ENCODE measurements at places on chromosomes 11 and 22.

GRCh38 chr11:113349528-113349927, 35.1 kb downstream of the TTC12 start:
- DNase-seq = no peak

DNA sequence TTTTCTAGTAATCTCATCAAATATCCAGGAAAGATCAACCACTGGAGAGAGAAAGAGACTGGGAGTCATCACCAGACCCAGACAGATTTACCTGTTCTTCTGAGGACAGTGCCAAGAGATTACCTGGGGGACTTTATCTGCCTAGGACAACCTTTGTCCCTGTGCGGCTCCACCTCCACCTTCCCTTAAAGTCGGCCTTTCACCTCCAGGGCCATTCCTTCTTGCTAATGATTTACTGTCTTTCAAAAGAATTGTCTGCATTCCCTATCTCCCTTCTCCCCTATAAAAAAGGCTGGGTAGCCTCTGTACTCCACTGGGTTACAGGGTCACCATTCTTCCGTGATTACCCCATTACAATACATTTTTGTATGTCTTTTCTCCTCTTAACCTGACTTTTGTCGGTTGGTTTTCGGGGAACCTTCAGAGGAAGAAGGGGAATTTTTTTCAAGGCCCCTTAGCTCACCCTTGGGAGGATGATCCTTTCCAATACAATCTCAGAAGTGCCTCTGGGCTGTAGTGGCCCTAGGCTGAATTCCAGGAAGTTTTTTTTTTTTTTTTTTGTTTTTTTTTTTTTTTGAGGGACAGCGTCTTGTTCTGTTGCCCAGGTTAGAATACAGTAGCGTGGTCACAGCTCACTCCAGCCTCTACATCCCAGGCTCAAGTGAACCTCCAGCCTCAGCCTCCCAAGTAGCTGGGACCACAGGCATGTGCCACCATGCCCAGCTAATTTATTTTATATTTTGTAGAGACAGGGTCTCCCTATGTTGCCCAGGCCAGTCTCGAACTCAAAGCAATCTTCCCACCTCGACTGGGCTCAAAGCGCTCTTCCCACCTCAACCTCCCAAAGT, 1.5 kb upstream of the HMOX1 start:
- no peak for DNase-seq

DNA sequence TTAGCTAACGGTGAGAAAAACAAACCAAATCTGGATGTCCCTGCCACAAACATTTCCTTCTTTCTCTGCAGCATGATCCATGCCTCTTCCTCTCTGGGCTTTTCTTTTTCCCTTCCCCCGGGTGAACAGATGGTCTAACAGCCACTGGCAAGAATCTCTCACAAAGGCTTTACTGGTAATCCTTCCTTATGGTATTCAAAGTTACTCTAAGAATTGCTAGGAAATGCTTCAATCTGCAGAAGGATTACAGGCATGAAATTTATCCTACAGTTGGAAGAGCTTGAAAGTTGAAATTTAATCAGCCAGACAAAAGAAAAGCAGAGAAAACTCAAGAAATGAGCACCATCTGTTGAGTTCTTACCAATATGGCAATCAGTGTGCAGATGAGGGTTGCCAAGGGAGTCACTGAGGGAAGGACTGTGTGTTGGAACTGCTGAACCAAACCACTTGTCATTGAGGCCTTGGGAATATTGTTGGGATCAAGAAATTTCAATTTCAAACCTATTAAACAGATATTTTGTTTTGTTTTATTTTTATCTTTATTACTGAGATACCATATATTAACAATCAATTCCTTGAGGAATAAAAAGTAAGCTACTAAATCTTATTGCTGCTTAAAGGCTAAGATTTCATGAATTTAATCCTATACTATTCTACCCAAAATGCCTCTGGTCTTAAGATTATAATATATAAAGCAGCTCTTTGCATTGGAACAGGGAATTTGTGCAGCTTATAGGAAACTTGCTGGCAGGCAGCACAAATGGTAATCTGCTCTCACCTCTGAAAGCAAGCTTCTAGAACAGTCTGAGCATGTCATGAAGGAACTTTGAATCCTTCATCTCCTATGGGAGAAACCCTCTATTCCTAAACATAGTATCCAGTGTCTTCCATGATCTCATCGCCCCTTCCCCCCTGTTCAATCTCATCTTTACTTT, 29.7 kb upstream of the NDUFC2 start:
- DNase-seq = no peak

GRCh38 chr11:11607772-11608171, 14.0 kb downstream of the GALNT18 start:
- no peak for DNase-seq

DNA sequence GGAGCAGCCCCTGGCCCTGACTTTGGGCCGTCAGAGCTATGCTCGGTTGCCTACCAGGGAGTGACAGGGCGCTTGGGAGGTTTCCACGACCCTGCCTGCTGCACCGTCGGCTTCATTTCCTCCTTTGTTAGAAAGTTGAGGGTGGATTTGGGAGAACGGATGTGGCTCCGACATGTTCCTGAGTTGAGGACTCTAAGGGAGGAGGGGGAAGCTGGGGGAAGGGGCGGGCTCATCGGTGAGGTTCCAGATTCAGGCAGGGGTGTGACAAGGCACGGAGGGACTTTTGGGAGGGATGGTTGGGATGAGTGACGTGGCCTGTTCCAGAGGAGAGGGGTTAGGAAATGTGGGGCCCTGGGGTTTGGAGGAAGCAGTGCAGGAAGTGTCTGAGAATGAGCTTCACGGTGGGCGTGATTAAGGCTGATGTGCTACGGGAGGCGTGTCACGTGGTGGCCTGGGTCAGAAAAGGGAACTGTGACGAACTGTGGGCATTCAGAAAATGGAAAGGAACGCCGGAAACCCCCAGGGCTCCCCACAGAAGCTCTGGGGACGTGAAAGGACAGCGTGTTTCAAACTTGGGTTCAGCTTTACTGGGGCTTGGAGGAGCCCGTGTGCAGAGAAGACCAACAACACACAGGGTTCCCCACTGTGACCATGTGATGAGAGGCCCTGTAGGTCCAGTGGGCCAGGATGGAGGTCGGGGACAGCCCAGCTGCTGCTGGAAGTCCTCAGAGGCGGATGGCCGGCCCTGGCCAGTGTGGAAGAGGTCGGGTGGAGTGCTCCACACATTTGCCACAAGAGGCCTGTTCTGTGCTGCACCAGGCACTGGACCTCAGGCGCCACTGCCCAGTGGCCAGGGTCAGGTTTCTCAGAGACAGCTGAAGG, 2.8 kb downstream of the PARVB start:
- peak; percentile 70 for DNase-seq

- peak; percentile 76 for DNase-seq
Measured at GRCh38 chr11:47248664-47249377, at the start of gene ACP2. Gene ACP2, minus strand, starts transcription at chr11:47248814. Its CDS starts 25 bp downstream, at chr11:47248789.

DNA sequence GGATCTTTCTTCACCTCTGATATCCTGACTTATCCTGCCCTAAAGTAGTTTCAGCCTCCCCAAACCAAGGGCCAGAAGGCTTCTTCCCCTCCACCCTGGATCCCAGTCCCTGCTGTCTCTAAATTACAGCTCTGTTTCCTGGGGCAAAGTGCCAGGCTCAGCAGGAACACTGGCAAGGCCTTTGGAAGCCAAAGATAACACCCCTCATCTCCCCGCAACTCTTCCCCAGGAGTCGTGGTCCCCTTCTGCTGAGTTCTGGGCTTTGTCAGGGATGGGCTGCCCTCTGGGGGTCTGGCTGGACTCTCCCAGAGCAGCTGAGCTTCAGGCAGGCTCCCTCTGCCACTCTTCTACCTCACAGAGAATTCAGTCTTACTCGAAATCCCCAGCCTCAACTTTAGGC, 53.8 kb upstream of the AMPD3 start:
- DNase-seq = no peak

DNA sequence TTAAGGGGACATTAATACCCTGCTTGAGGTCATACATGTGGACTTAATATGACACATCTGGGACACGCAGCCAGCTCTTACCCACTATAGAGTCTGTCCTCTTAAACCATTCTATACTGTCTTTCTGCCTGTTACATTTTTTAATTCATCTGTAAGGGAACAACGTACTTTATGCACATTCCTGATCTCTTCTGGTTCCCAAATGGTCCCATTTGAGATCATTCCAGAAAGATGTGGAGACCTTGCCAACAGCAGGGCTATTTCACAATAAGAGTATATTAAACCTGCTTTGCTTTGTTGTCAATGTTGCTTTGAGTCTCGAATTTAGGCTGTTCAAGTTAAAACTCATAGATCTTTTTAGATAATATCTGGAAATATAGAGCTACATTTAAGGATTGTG, 332.2 kb upstream of the RAG2 start:
- DNase-seq = no peak

DNA sequence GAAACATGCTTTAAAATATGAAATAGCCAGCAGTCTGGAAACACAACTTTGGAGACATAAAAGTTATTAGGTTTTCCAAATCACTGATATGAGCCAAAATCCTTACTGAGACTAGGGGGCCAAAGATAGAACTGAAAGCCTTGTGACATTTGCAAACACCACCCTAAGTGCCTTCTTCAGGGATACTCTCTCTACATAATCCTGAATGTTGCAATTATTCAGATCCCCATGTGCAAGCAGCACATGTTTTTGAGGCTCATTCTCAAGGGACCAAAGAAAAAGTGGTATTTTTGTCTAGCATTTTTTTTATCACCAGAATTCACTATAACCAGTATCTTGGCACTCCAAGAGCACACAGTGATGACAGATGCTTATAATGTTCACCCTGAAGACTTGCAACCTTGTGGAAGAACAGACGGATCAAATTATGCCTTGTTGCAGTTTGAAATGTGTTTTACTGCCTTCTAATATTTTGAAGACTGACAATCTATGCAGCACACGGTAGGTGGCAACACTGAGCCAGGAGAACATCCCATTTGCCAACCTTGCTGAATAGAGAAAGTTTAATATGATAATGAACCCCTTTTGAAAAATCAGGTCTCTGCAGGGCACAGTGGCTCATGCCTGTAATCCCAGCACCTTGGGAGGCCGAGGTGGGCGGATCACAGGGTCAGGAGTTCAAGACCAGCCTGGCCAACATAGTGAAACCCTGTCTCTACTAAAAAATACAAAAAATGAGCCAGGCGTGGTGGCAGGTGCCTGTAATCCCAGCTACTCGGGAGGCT, 78.5 kb downstream of the PLEKHA7 start:
- DNase-seq = no peak

- no peak for DNase-seq
Measured at GRCh38 chr11:70466154-70466553, 67.8 kb downstream of the CTTN start.

GRCh38 chr22:22058633-22059290, 76.2 kb upstream of the TOP3B start:
- no peak for DNase-seq

- DNase-seq = no peak
Measured at GRCh38 chr22:43883012-43883661, 8.7 kb downstream of the PNPLA5 start.

- no peak for DNase-seq
Measured at GRCh38 chr11:108983636-108984420, 319.0 kb downstream of the DDX10 start.

- no peak for DNase-seq
Measured at GRCh38 chr22:19057999-19058491, 64.2 kb downstream of the DGCR2 start.

DNA sequence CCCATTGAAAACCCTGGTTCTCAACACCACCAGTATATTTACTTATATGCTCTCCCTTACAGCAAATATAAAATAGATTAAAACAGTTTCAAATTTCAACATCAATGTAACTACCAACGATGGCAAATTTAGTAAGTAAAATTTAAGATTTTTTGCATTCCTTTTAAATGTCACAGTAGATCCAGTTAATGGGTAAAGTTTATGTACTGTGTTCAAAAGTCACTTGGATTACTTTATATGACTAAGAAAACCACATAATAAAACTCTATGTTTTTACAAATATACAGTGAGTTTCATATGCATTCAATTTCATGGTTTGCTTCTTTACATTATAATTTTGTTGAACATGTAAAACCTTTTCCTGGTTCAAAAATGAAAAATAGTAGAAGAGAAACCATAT, 364.6 kb downstream of the AASDHPPT start:
- DNase-seq = no peak

DNA sequence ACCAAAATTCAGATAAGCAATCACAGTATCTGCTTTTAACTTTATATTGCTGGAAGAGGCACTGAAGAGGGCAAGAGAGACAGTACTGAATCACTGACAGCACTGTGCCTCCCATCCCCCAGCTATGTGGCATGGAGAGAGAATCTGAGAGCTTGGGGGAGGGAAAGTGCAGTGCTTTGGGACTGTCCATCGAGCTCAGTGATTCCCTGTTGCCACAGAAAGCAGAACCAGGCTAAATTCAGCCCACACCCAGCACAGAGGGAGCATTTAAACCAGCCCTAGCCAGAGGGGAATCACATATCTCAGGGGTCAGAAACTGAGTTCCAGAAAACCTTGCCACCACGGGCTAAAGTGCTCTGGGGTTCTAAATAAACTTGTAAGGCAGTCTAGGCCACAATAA, 44.3 kb downstream of the KCNQ1 start:
- no peak for DNase-seq

- DNase-seq = no peak
Measured at GRCh38 chr22:42639541-42640241, 710 bp downstream of the ATP5MGL start.

DNA sequence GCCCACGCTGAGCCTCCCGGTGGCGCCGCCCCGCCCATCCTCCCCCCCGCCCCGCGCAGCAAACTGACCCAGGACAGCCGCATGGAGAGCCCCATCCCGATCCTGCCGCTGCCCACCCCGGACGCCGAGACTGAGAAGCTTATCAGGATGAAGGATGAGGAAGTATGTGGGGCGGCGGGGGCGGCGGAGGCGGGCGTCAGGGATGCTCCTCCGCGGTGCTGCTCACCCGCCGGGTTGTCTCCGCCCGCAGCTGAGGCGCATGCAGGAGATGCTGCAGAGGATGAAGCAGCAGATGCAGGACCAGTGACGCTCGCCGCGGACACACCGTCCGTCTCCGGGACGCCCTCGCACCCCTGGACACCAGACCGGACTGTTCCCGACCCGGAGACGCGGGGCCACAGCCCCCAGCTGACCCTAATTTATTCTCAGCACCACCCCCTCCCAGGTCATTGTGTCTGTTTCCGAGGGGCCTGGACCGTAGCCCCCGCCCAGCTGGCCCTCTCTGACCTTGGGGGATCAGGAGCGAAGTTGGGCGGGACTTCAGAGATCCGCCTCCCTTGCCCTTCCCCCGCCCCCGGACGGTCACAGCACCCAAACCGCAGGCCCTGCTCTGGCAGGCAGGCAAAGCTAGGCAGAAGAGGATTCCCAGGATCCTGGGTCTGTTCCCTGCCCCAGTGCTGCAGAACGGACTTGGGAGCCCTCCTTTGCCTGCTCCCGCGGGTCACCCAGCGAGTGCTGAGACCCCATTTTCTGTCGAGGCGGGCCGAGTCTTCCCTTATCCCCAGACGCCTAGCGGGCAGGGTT, 959 bp upstream of the GP1BB start:
- no peak for DNase-seq

DNA sequence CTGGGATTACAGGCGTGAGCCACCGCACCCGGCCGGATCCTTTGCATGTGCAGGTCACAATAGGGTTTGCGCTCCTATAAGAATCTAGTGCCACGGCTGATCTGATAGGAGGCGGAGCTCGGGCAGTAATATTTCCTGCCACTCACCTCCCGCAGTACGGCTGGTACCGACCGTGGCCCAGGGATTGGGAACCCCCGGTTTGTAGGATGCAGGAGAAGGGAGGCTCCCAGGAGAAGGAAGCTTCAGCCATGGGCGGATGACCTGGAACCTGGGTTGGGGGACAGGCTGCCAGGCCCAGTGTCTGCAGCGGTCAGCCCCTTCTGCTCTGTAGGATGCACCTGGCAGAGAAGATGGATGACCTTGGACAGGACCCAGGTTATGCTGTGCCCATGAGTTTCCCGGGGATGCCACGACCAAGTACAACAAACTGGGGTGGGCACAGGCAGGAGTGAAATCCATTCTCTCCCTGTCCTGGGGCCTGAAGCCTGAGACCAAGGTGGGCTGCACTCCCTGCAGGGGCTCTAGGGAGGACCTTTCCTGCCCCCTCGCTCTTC, 818.9 kb downstream of the BRD1 start:
- DNase-seq = no peak

All from stimulated activated CD8-positive, alpha-beta memory T cell treated with anti-CD3 and anti-CD28 coated beads, Interleukin-4, amount 100 ng/mL, for 4 hours (primary cell).